Osteoblast (primary cell): ENCODE measurements at places on chromosomes 6 and 20. TPM values are rescaled to one million over a fixed set of nuclear protein-coding genes. Genes with fewer than 3 reads are reported as not detected.

GRCh38 chr6:74645108-74645849 lies 560.6 kb downstream of the COL12A1 start:
- no peaks in the 10 kb centered on the region for H3K27me3 ChIP-seq
- H3K36me3 ChIP-seq: no peaks in the 10 kb centered on the region
- no peak for DNase-seq

The DZANK1 gene
- total RNA-seq: 1.4 and 1.5 TPM in 2 replicates

DNA sequence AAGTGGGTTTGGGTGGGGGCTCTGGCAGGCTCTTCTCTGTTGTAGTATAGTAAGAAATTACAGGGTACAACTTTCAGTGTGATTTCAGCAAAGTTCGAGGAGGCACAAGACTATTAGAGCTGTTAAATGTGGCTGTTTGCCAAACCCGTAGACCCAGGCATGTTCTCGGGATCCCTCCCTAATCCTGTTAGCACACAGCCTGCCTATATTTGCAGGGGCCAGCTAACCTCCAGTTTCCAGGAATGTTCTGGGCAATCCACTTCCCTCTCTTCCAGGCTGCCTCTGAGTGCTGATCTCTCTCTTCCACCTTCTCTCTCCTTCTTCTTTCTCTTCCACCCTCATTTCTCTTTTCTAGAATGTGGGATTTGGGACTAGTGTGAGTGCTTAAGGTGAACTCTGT lies 34.8 kb upstream of the ZFP64 start:
- H3K27me3 ChIP-seq: peaks cover 3% of the 10 kb centered on the region
- peak; percentile 44 for DNase-seq
- H3K27ac ChIP-seq: no peak overlapping the region
- H3K4me3 ChIP-seq: no peak overlapping the region
- H3K4me1 ChIP-seq: peaks cover 4% of the 10 kb centered on the region

DNA sequence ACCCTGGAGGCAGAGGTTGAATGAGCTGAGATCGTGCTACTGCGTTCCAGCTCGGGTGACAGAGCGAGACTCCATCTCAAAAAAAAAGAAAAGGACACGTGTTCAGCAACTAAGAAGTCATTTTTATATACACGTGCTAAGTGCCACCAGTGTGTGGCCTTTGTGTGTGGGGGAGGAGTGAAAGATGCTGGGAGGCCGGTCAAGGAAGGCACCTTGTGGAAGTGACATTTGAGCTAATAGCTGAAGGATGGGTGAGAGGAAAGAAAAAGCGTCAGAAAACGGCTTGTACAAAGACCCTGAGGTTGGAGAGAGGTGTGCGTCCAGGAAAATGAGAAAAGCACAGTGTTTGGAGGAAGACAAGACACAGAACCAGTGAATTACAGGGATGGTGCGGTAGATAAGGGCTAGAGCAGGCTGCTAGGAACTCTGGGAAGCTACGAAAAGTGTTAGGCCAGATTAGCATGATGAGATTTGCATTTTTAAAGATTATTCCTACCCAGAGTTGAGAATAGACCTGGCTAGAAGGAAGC lies 11.6 kb downstream of the RREB1 start:
- peaks cover 6% of the 10 kb centered on the region for H3K36me3 ChIP-seq
- H3K27ac ChIP-seq: no peak overlapping the region
- H3K4me1 ChIP-seq: peaks cover 17% of the 10 kb centered on the region
- no peak for DNase-seq

GRCh38 chr20:40591536-40591935 lies 97.5 kb downstream of the MAFB start:
- H3K27ac ChIP-seq: no peak overlapping the region
- H3K36me3 ChIP-seq: no peaks in the 10 kb centered on the region
- no peaks in the 10 kb centered on the region for H3K27me3 ChIP-seq
- no peaks in the 10 kb centered on the region for H3K4me1 ChIP-seq

DNA sequence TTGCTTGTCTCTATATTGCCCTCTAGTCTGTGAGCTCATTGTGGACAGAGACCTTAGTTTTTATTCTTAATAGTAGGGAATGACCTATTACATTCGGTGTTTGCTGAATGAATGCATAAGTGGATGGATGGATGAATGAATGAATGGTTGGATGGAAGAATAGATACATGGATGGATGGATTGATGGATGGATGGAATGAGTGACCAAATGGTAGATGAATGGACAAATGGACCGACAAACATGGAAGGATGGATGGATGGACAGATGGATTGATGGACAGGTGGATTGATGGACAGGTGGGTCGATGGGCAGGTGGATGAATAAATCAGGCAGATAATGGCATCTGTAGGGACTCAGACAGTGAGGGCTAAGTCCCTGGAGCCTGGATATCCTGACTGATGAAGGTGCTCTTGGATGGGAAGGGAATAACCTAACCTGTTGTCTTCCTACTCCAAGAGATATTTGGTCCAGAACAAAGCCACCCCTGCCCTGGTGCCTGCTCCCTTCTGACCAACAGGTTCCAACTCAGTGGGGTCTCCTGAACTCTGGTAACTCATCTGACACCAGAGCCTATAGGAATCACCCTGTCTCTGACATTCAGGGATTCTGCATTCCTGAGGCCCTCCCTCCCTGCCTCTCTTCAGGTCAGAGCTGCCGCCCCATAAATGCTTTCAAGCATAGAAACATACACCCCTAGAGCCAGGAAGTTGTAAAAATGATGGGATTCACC lies 9.6 kb upstream of the CCN5 start:
- peak overlapping the region; percentile 75 for H3K27ac ChIP-seq
- no peak overlapping the region for H3K4me3 ChIP-seq
- H3K4me1 ChIP-seq: peaks cover 64% of the 10 kb centered on the region
- no peaks in the 10 kb centered on the region for H3K36me3 ChIP-seq
- no peaks in the 10 kb centered on the region for H3K27me3 ChIP-seq

The RNF182 gene
- 3.3 and 4.4 TPM in 2 replicates for total RNA-seq

DNA sequence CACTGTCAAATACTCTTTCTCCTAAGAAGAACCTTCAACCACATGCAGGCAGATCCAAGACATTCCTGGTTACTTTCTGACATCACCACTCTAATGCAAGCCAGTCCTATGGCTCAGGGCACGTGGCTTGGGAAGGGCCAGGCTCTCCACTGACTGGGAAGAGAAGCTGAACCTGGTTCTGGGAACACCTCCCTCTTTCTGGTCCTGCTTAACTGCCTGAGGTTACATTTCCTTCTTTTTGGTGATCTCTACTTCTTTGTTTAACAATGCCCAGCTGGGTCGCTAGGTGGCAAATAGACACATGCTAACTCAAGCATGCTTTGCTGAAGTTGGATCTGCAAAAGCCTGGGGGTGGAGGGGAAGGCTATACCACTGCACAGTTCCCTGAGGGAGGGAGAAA lies 249.8 kb downstream of the GMDS start:
- DNase-seq: no peak
- no peak overlapping the region for H3K27ac ChIP-seq
- H3K4me3 ChIP-seq: no peak overlapping the region
- H3K27me3 ChIP-seq: no peaks in the 10 kb centered on the region
- no peaks in the 10 kb centered on the region for H3K36me3 ChIP-seq
- H3K4me1 ChIP-seq: peaks cover 12% of the 10 kb centered on the region

DNA sequence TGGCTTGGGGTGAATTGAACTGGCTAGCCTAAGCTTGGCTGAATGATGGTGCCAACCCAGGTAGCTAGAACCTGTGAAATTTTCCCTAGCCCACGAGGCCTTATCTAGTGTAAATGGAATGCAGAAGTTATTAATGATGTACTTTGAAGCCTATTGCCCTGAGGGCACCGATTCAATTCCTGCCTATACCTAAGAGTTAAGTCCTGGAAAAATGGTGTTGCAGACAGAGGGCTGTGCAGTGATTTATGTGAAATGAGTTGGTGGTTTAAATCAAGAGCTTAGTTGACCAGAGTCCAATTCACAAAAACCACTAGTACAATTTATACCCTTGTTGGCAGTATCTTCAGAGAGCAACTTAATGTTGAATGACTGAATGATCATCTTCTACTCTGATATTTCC lies 373.8 kb upstream of the JAG1 start:
- no peak for DNase-seq
- H3K4me3 ChIP-seq: no peak overlapping the region

DNA sequence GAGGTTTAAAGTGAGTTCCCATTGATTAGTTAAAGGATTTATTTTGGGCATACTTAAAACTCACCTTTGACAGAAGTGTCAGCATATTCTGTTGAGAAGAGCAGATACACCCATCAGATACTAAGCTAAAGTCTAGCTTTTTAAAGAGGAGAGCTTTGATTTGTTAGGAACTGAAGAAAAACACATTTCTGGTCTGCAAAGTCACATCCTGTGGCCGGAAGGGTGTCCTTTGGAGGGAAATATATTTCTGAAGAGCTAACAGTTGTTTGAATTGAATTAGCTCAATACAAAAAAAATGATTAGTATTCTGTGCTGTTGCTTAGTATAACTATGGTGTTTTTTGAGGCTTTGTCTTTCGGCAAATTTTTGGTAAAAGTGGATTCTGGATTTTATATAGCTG lies 302.7 kb downstream of the RFPL4B start:
- H3K36me3 ChIP-seq: no peaks in the 10 kb centered on the region
- H3K27ac ChIP-seq: no peak overlapping the region
- H3K4me3 ChIP-seq: no peak overlapping the region
- DNase-seq: no peak
- H3K27me3 ChIP-seq: no peaks in the 10 kb centered on the region

DNA sequence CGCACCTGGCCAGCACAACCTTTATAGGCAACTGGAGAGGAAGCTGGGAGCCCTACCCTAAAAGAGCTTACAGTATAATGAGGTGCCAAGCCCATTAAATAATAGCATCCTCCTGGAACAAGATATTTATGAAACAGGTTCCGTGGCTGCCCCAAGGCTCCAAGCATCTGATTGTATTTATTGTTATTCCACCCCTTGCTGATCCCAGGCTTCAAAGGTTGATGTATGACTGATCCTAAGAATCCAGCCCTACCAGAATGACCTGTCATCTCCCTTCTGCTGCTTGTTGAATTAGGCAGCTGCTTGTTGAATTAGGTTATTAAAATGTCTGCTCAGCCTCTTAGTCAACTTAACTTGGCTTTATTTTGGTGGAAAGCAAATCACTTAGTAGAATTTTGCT lies 35.2 kb upstream of the SASH1 start:
- no peak overlapping the region for H3K27ac ChIP-seq
- no peaks in the 10 kb centered on the region for H3K36me3 ChIP-seq
- no peak overlapping the region for H3K4me3 ChIP-seq
- no peaks in the 10 kb centered on the region for H3K27me3 ChIP-seq
- DNase-seq: no peak

- DNase-seq: no peak
- H3K4me1 ChIP-seq: peaks cover 14% of the 10 kb centered on the region
- H3K36me3 ChIP-seq: no peaks in the 10 kb centered on the region
- H3K27me3 ChIP-seq: no peaks in the 10 kb centered on the region
Observed at GRCh38 chr20:4667371-4667773, 54.3 kb upstream of the PRND start.

DNA sequence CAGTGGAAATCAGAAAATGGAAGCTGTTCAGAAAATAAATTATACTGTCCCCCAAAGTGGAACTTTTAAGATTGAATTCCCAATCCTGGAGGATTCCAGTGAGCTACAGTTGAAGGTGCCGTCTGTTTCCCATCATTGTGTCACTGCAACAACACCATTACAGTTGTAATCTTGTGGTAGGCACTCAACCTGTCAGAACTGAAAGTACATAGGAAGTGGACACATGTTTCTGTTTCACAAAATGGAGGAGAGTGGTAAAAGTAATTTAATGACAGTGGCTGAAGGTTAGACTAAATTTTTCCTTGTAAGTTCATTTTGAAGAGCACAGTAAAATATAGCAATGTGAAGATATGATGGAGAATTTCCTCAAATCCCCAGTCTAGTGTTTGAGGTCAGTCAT lies 70.0 kb downstream of the CD109 start:
- H3K4me1 ChIP-seq: no peaks in the 10 kb centered on the region
- H3K36me3 ChIP-seq: no peaks in the 10 kb centered on the region
- no peak for DNase-seq
- no peaks in the 10 kb centered on the region for H3K27me3 ChIP-seq

DNA sequence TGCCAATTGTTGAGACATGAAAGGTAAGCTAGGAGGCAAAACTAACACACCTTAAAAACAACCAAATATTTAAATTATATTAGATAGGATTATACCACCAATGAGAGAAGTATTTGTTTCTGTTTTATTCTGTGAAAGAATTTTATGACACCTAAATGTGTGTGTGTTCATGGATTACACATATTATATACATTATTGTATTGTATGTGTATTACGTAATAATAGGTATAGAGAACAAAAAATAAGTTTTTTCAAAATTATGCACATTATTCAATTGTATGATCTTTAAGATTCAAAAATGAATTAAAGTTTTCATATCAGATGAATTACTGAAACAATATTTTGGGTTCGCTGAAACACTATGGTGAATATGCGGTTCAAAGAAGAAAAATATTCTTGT lies 84.3 kb upstream of the FABP7 start:
- H3K27me3 ChIP-seq: no peaks in the 10 kb centered on the region
- no peak overlapping the region for H3K4me3 ChIP-seq
- no peaks in the 10 kb centered on the region for H3K36me3 ChIP-seq
- H3K27ac ChIP-seq: no peak overlapping the region
- no peak for DNase-seq

- peaks cover 50% of the 10 kb centered on the region for H3K4me1 ChIP-seq
- no peaks in the 10 kb centered on the region for H3K36me3 ChIP-seq
- no peak overlapping the region for H3K4me3 ChIP-seq
- no peaks in the 10 kb centered on the region for H3K27me3 ChIP-seq
Observed at GRCh38 chr20:45038745-45039474, 62.0 kb downstream of the KCNS1 start.

The KHDC1L gene
- total RNA-seq: 0.72 TPM in 1 of 2 replicates, not detected in the other

The SYCP2L gene
- 0.36 TPM in 1 of 2 replicates, not detected in the other for total RNA-seq

The HLA-DMB gene
- 2.2 and 8.3 TPM in 2 replicates for total RNA-seq

The GPR6 gene
- not detected in 2 replicates for total RNA-seq

The SAPCD1 gene
- 0.59 and 1.4 TPM in 2 replicates for total RNA-seq

The MTFR2 gene
- total RNA-seq: 0.72 and 1.5 TPM in 2 replicates

The PFDN4 gene
- 93.0 and 95.2 TPM in 2 replicates for total RNA-seq

DNA sequence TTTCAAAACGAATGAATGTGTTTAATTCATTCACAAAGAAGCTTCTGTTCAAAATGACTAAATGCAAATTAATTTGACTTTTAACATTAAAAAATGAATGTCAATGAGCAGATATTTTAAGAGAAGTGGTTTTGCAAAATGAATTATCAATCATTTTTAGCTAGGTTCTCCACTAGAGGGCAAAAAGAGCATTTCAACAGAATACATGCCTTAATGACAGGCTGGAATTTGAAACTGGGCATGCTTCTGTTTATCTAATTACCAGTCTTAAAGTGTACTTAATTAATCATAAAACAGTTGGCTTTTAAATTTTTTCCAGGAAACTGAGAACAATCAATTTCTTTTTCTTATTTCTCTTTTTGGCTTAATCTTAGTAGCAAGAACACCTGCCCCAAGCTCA lies 63.8 kb upstream of the TINAG start:
- H3K4me3 ChIP-seq: no peak overlapping the region
- no peak for DNase-seq
- no peaks in the 10 kb centered on the region for H3K27me3 ChIP-seq
- no peaks in the 10 kb centered on the region for H3K4me1 ChIP-seq

- peak overlapping the region; percentile 29 for H3K4me3 ChIP-seq
- H3K36me3 ChIP-seq: no peaks in the 10 kb centered on the region
- no peak for DNase-seq
- H3K27me3 ChIP-seq: no peaks in the 10 kb centered on the region
- peak overlapping the region; percentile 99 for H3K27ac ChIP-seq
Observed at GRCh38 chr6:89986650-89987074, 92.4 kb downstream of the GJA10 start.
